Globus pallidus (tissue), 1 donor: ENCODE measurements at places on chromosomes 11 and 22.

- DNase-seq, result no peak
These were observed 2.4 kb upstream of the TTC36 start for GRCh38 chr11:118524757-118525470.

DNA sequence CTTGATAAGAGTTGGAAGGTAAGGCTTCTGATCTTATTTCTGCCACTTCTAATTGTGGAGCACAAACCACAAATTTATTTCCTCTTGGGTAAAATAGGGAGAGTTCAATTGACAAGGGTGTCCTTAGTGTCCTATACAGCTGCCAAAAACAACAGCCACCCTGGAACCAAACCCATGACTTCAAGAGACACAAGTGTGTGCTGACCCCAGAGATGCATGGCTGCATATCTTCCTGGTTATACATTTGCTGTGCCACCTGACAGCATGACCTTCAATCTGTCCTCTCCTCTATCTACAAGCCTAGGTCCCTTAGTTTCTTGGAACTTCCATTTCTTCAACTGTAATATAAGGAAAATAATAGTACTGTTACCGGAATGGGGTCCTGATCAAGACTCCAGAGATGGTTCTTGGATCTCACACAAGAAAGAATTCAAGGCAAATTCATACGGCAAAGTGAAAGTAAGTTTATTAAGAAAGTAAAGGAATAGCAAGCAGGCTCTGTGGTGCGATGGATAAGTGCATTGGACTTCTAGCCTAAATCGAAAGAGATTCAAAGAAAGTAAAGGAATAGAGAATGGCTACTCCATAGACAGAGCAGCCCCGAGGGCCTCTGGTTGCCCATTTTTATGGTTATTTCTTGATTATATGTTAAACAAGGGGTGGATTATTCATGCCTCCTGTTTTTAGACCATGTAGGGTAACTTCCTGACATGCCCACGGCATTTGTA is 15.5 kb upstream of the TMEM123 start:
- no peak for DNase-seq

GRCh38 chr11:62427630-62428233 is 8.9 kb downstream of the SCGB1A1 start:
- no peak for DNase-seq

- DNase-seq, result no peak
These were observed 9.7 kb upstream of the CENATAC start for GRCh38 chr11:118988280-118988679.

- DNase-seq, result no peak
These were observed 17.4 kb upstream of the PANX1 start for GRCh38 chr11:94111241-94111640.

- no peak for DNase-seq
These were observed 938.9 kb upstream of the TENM4 start for GRCh38 chr11:80379620-80380278.

DNA sequence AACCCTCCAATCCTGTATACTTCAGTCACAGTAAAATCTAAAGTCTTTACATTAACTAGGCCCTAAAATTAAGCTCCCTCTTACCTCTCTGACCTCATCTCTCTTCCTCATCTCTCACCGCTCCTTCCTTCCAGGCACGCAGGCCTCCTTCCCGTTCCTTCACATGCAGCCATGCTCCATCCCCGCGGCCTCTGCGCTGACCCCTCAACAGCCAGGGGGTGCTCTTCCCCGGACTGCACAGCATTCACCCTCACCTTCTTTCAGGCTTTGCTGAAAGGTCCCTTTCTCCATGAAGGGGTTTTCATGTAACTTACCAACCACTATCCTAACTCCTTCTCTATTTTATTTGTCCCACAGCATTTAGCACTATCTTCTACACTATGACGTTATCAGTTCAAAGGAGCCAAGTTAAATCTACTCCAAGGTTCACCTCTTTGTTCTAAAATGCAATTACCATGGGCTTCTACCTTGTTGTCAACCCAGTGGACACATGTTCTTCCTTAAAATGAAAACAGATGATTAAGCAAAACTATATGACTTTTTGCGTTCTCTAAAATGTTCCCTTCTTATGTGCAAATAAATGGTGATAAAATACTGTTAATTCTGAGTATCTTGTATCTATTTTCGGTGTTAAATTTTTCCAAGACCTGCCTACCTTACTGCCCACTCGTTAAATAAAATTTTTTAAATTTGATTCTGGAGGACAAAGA is 57.8 kb upstream of the APOA1 start:
- DNase-seq, result no peak

DNA sequence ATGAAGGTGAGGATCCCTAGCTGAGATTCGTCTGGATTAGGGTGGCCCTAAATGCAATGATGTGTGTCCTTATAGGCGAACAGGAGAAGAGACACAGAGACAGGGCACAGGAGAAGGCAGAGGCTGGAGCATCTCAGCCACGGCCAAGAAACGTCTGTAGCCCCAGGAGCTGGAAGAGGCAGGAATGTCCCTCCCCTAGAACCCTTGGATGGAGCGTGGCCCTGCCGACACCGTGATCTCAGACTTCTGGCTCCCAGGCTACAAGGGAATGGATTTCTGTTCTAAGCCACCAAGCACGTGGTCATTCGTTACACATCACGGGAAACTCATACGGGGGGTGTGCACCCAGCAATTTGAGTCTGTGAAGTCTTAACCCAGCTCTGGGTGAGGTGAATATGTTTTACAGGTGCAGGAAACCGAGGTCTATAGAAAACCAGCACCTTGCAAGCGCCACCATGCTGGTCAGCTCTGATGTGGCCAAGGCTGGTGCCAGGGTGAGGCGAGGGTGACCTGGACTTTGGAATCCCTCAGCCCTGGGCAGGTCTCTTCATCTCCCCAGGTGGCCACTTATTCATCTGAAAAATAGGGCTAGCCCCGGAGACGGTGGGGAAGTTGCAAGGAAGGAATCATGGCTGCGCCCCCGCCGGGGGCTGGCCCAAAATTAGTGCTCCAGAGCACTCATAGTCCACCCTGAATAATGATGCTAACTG is 89.5 kb upstream of the FGF3 start:
- DNase-seq, result no peak

GRCh38 chr22:20552443-20553401 is 45.3 kb downstream of the MED15 start:
- DNase-seq, result peak; percentile 76

- DNase-seq, result no peak
These were observed 361.3 kb downstream of the GRM5 start for GRCh38 chr11:88704485-88704884.

DNA sequence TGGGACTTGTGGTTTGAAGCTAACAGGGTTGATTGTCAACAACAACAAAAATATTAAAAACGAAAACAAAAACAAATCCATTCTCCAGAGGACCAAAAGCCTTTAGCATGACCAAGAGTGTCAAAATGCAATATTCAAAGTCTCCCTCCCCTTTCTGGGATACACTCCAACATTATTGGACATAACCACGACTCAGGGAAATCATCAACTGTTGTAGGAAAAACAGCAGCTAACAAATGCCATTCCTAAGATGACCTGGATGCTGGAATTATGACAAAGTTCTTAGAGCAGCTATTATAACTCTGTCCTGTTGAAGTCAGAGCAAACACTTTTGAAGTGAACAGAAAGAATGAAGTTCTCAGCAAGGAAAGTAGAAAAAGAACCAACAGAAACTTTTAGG is 143.0 kb downstream of the TMEM135 start:
- no peak for DNase-seq

GRCh38 chr11:119847853-119848252 is 118.9 kb upstream of the NECTIN1 start:
- DNase-seq, result no peak

GRCh38 chr22:48619721-48620120 is 1208.0 kb downstream of the BRD1 start:
- DNase-seq, result no peak

- DNase-seq, result no peak
These were observed 35.4 kb upstream of the AMOTL1 start for GRCh38 chr11:94732617-94733281.

DNA sequence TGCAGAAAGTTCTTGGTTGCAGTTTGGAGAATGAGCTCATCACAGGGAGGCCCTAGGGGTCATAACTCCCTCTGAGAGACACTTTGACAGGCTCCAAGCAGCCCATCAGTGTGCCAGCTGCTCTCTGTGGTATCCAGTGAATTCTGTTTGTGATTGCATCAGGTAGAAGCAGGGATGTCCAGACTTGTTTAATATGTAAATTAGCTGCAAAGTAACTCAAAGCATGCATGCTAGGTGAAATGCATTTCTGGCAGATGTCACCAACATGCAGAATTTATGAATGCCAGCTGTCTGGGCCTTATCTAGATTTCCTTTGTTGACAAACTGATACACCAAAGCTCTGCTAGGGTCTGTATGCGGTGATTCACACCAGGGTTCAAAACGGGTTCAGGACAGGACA is 123.6 kb upstream of the MTNR1B start:
- DNase-seq, result no peak

DNA sequence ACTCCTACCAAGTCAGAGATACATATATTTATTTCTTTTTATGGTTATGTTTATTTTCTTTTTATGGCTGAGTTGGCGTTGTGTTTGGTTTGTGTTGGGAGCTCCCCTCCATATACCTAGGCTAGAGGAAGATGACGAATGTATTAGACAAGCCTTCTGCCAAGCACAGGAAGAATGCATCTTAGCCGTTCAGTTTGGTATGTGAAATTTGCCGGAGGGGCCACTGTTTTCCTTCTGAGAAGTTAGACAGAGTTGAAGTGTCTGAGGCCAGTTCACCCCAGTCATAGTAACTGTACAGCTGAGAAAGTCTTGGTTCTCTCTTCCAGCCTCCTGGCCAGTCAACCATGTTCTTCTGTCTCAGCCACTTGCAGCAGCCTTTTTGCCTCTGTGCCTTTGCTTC is 29.8 kb downstream of the TEAD1 start:
- DNase-seq, result no peak

DNA sequence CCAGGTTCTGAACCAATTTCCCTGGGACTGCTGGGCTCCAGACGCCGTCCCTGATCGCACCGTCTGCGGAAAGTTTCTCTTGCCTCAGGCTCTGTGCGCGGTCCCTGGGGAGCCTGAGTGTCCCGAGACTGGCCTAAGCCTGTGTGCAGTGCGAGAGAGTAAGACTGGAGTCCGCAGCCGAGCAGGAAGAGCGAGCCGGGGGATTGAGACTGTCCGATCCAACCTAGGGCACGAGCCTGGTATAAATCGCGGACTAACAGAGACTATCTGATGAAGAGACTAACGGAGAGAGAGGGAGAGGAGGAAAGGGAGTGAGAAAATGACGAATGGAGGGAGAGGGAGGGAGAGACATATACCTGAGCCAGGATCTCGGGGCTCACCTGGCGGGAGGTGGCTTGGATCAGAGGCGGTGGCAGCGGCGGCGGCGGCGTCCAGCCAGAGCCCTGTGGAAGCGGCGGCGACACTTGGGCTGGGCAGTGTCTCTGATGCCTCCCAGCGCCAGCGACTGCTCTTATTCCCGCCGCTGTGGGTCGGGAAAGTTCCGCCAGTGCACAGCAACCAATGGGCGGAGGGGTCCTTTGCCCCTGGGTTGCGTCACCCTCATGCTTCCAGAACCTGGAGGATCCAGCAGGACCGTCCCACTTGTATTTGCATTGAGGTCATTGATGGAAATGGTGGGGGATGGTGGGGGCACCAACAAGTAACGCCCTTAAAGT is at the start of gene CALCA:
CALCA (minus strand) TSS at position 487 of the 716 bp plus-strand sequence. CDS start 1,159 bp downstream, outside the sequence.
- DNase-seq, result no peak

- DNase-seq, result no peak
These were observed 1.1 kb upstream of the RIN1 start for GRCh38 chr11:66337103-66337899.

DNA sequence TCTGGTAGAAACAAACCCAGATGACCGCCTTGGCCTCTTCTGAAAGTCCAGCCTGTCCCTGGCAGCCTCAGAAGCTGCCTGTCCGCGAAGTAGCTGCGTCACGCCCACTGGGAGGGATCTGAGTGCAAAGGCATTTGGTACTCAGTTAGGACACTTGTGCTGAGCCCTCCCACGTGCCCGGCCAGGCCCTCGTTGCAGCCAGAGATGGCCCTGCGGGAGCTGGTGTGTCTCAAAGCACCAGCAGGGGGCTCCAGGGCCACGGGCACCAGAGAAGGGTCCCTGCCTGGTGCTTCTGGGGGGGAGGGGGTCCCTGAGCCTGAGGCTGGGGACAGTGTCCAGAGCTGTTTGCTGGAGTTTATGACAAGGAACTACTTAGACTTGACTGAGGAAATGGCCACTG is 5.8 kb downstream of the SELENOO start:
- no peak for DNase-seq

GRCh38 chr22:45163099-45163450 is 650 bp upstream of the NUP50 start:
- DNase-seq, result peak; percentile 4

- DNase-seq, result peak; percentile 29
These were observed 759 bp downstream of the CPT1A start for GRCh38 chr11:68840661-68841653.

GRCh38 chr22:35629406-35630216 is 12.5 kb upstream of the MB start:
- DNase-seq, result no peak

DNA sequence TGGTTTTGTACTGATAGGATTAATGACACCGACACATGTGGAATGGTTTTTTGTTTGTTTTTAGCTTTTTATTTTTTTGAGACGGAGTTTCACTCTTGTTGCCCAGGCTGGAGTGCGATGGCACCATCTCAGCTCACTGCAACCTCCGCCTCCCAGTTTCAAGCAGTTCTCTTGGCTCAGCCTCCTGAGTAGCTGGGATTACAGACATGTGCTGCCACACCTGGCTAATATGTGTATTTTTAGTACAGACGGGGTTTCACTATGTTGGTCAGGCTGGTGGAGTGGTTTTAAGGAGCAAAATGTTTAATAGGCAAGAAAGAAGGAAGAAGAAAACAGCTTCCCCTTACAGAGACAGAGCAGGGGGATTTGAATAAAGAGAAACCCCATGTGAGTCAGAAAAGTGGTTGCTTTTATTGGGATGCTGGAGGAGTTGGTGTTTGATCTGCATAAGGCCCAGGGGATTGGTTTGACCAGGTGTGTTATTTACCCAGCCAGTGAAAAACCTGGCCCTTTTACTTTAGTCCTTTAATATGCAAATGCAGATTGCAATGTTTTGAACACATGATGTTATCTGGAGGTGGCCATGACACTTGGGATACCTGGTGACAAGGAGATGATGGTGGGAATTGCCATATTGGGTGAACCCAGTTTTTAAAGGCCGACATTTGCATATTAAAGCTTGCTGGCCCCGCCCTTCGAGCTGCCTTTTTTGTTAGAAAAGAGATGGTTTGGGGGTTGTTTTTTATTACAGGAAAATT is 24.3 kb downstream of the SUSD2 start:
- no peak for DNase-seq

GRCh38 chr11:43268786-43269185 is 43.0 kb upstream of the API5 start:
- no peak for DNase-seq

DNA sequence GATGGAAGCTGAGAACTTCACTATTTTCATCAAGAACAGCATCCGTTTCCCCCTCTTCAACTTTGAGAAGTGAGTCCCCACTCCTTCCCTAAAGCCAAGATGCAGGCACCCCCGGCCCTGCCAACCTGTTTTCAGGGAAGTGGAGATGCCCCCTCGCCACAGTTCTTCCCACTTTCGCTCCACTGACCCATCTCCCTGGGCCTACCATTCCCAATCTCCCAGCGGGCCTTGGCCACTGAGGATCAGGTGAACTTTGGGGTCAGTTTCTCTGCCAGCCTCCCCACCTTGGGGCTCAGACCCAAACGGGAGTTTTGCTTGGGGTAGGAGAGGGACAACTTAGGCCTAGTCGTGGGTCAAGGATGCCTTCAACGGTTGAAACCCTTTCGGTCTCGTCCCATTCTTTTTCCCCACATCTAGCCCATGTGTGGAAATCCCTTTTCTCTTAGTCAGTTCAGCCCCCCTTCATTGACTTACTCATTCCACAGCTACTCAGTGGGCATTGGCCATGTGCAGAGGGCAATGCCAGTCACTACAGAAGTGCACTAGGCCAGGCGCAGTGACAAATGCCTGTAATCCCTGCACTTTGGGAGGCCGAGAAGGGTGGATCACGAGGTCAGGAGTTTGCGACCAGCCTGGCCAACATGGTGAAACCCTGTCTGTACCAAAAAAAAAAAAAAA is 10.6 kb downstream of the P2RX3 start:
- DNase-seq, result no peak
